CD4-positive, alpha-beta T cell (primary cell): ENCODE measurements at places on chromosomes 6 and 20.

DNA sequence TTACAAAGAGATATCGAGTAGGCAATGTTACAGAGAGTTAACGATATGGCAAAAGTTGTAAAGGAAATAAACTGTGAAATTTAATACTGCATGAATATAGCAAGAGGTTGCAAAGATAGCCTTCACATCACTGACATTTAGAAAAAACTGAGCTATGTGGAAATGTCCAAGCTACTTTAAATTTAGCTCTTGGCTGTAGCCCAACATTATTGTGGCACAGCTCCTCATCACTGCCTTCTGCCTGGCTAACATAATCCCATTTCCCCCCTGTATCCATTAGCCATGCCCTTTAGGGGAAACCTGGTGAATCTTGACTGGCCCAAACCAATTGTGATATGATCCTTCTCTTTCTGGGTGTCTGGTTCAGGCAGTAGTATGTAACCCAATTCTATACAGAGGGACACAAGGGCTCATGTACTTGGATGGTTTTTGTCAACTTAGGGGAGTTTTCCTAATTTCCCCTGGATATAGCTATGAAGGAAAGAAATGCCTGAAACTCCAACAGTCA lies 115.4 kb downstream of the PFDN4 start:
- DNase-seq: no peak

DNA sequence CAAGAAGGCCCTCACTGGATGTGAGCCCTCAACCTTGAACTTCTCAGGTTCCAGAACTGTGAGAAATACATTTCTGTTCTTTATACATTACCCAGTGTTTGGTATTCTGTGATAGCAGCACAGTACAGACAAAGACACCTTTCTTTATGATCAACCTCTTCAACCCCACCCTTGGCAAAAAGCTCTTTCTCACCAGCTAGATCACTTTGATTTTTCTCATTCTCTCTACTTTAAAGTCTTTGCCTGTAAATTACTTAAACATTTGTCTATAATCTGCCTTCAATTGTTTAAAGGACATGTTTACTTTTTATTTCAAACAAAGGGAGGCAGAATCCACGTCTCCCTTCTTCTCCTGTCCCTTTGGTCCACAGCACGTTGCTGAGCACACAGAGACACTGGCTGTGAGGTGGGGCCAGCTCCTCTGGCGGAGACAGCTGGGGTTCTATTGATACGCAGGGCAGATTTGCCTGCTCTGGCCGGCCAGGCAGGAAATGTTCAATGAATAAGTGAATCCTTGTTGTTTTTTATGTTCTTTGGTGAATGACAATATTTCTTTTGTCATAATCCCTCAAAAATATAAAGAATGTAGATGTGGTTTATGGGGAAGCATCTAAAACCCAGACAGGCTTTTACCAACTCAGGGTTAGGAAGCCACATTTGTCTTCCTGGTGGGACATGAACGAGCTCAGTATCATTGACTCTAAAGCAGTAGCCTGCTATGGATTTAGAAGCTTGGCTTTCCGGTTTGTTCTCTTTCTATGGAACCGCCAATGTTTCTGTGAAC lies 52.9 kb downstream of the NEDD9 start:
- DNase-seq: no peak

DNA sequence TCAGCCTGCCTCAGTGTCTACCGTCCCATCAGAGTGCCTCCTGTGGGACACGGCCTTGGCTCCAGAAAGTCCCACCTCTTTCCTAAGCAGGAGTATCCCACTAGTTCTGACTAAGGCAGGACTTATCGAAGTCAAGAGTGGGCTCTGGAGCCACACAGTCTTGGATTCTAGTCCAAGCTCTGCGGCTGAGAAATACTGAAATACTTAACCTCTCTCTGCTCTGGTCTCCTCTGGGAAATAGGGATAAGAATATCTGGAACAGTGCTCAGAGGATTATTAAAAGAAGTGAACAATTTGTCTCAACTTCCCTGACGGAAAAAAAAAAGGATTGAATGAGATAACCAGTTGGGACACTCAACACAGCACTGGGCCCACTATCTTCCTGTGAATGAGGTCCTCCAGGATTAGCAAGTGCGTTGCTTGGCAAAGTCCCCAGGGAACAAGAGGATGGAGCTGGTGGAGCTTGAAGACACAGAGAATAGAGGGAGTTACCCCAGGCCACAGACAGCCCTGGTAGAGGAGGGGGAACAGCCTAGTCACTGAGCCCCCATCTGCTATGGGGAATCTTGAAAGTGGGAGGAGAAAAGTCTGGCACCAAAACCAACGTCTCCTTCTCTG lies 34.6 kb upstream of the FOXP4 start:
- DNase-seq: no peak

GRCh38 chr20:40978761-40979160 lies 49.9 kb upstream of the TOP1 start:
- DNase-seq: no peak

DNA sequence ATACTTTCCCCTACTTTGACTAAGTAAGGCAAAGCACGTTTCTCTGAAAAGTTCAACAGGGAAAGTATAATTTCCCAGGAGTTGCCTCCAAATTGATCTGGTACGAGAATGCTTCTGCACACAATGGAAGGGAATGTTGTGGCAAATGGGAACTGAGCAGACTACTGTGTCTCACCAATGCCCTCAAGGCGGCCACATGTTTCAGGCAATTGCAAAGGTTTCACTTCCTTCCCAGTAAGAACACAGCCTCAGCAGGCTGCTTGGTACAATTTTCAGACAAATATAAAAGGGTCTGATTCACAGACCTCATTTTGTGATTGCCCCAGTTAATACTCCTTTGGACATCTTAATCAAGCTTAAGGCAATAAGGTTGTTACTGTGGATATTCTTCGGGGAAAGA lies 71.2 kb downstream of the KIAA0319 start:
- DNase-seq: no peak

GRCh38 chr6:137976430-137976829 lies 109.4 kb downstream of the TNFAIP3 start:
- DNase-seq: no peak

- DNase-seq: no peak
These were observed 467.4 kb upstream of the ID4 start for GRCh38 chr6:19369785-19370184.

- DNase-seq: no peak
These were observed 24.0 kb downstream of the FGD2 start for GRCh38 chr6:37029249-37029971.

- DNase-seq: peak; percentile 34
These were observed 10.2 kb downstream of the ACSS1 start for GRCh38 chr20:25047766-25048165.

DNA sequence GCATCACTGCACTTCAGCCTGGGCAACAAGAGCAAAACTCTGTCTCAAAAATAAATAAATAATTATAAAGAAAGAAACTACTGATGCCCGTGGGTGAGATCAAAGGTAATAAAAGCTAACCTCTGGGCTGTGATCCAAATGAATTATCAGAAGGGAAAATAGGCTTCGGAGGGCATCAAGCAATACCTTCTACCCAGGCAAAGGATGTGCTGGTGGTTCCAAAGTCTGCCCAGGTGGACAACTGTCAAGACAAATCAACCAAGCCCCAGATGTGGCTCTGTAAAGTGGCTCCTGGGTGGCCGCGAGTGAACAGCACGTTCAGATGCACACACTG lies 95.6 kb downstream of the SCML4 start:
- no peak for DNase-seq

GRCh38 chr6:141498977-141499376 lies 633.7 kb upstream of the GJE1 start:
- no peak for DNase-seq

GRCh38 chr6:5677219-5678000 lies 329.3 kb downstream of the NRN1 start:
- no peak for DNase-seq

DNA sequence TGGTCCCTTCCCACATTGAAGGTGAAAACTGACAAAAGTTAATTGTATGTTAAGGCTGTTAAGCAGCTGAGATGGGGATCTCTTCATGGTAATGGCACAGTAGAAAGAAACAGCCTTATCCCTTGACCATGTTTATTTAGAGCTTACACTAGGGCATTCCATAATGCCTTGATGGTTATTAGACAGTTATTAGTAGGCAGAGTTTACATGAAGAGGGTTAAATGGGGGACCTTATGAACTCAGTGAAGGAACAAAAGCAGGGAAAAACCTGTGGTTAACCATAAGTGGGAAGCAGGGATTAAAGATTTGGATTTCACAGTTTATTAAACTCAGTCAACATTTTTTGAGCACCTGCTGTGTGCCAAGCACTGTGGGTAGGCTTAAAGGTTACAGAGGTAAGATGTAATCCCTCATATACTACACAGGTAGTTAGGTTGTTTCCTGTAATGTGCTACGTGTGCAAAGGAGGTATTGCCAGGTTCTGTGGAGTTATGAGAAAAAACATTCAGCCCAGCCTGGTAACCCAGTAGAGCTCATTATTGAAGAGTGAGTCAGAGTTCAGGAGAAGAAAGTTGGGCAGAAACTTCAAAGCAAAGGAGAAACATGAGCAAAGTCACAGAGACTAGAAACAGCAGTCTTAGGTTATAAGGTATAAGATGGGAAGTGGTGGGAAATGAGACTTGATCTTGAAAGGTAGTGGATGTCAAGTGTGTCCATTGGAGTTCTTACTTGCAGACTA lies 32.3 kb upstream of the GNRH2 start:
- no peak for DNase-seq

- DNase-seq: no peak
These were observed 245.9 kb upstream of the HSF2 start for GRCh38 chr6:122153557-122153956.

- no peak for DNase-seq
These were observed 18.1 kb upstream of the SLC9A8 start for GRCh38 chr20:49794336-49795134.

DNA sequence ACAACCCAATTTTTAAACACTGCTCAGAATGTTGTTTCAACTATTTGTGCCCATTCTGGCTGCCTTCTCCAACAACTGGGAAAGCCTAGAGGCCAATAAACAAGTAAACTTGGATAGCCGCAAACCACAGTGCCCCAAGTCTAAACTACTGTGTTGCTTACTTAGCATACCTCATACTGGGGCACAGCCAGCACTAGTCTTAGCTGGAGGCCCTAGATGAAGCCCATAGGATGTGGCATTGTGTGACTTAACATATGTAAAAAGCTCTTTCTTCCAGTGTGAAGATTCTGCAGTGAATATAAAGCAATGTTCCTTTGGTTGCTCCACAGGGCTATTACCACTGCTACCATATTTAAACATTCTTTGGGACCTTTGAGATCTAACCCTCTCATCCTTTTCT lies 564.3 kb upstream of the NRSN1 start:
- DNase-seq: no peak

DNA sequence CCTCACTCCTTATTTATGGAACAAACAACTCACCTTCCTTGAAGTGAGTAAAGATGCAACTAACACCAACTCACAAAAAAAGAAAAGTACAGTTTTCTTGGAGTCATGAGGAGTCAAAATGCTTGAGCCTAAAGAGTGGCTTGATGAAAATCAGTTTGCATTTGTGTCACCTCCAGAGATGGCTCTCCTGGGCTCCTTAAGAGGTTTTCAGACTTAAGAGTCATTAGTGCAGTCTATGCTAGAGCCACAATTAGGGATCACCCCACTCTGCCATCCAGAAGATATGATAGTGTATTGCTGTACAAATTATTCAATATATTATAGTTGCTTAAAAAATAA lies 11.9 kb upstream of the SNX9 start:
- no peak for DNase-seq

GRCh38 chr20:7996898-7997297 lies 22.7 kb downstream of the TMX4 start:
- no peak for DNase-seq

- no peak for DNase-seq
These were observed 9.8 kb upstream of the BLCAP start for GRCh38 chr20:37537505-37537904.

- DNase-seq: no peak
These were observed 312.8 kb upstream of the PTCHD4 start for GRCh38 chr6:48423640-48424365.

DNA sequence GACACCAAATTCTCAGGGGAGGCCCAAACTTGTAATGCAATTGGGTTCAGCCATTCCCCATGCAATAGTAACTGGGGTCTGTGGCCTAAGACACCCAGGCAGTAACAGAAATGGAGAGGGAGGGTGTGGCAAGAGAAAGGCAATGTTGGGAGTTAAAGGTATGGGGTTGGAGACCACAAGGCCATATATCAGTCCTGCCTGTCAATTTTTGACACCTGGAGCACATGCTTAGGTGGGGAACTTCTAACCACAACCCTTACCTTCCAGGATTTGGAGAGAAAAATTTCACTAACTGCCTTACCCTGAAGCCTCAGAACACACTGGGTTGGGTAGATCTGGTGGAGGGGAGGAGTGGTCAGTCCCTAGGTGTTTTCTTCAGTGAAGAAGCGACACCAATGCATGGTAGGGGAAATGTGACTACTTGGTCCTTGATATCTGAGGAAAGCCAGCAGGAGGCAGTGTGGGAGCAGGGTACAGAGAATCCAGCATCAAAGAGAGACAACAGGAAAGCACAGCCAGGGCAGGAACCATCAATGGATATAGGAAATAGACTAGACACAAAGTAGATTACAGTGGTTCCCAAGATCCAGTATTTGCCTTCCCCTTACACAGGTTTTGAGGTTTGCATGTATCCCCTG lies 6.8 kb upstream of the USP49 start:
- peak; percentile 39 for DNase-seq

DNA sequence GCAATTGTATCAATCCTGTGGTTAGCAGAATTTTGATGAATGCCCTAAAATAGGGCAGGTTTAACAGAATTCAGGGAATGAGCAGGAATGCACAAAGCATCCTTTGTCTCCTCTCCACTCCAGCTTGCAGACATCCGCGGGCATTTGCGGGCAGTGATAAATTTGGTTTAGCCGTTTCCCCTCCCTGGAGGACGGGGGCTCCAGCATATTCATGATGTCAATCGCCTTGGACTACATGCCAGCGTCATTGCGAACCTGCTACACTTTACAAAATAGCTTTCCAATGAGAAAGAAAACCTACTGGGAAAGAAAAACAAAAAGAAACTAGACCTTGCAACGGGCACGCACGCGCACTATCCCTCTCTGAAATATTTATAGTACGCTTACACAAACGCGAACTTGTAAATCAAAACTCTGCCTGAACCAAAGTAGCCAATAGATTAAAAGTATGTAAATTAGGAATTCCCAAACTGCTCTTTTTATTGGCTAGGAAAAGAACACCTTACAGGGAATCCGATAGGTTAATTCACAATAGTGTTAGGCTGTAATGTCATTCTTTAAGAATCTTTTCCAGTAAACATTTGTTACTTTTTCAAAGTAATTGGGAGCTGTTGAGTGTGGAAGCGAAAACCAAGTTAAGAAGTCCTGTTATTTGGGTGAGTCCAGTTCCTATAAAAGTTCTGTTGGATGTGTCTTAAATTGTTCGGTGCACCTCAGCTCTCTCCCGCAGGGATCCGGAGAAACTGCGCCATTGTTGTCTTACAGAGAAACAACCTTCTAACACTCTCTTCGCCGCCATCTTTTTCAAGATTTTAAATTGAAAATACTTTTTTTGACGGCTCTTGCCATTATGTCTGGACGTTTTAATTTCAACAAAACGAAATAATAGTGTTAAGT lies 136.7 kb downstream of the HFE start:
- DNase-seq: peak; percentile 60

DNA sequence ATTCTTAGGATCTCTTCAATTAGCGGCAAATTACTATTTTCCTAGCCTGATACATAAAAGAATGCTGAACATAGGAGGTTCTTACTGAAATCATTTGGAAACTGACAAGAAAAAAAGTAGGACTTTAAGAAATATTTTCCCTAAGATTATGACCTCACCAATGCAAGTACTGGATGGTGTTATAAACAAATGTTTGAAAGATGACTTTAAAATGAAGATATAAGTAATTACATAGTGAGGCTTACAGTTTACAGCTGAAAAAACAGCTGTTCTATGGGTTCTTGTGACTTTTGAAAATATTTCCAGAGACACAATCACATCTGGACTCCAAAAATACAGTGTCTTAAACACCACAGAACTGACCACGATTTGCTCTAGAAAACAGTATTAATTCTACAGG lies 64.9 kb downstream of the ADAT2 start:
- DNase-seq: no peak
